ENCODE measurements at places on chromosomes 12 and 14. TPM values are rescaled to one million over a fixed set of nuclear protein-coding genes. Genes with fewer than 3 reads are reported as not detected.

The TESPA1 gene
- not detected for total RNA-seq

The RBM19 gene
- 16.4 TPM for total RNA-seq

The TCL1A gene
- not detected for total RNA-seq

The KCNK10 gene
- total RNA-seq = not detected

The NFATC4 gene
- total RNA-seq = 0.07 TPM

The CFAP251 gene
- total RNA-seq = 1.2 TPM
